ENCODE measurements at places on chromosomes 16 and 17.

GRCh38 chr17:15039366-15039765 is 225.8 kb downstream of the PMP22 start:
- no peaks in the 10 kb centered on the region for H3K36me3 ChIP-seq
- H3K4me1 ChIP-seq, result no peaks in the 10 kb centered on the region
- no peak overlapping the region for H3K27ac ChIP-seq
- no peak for DNase-seq
- peaks cover 5% of the 10 kb centered on the region for H3K27me3 ChIP-seq
- H3K4me3 ChIP-seq, result no peak overlapping the region

- no peak for DNase-seq
- H3K27ac ChIP-seq, result no peak overlapping the region
- peak overlapping the region; percentile 45 for H3K4me3 ChIP-seq
- H3K27me3 ChIP-seq, result peaks cover 97% of the 10 kb centered on the region
Measured at GRCh38 chr17:39599004-39599664, 8.6 kb downstream of the NEUROD2 start.

DNA sequence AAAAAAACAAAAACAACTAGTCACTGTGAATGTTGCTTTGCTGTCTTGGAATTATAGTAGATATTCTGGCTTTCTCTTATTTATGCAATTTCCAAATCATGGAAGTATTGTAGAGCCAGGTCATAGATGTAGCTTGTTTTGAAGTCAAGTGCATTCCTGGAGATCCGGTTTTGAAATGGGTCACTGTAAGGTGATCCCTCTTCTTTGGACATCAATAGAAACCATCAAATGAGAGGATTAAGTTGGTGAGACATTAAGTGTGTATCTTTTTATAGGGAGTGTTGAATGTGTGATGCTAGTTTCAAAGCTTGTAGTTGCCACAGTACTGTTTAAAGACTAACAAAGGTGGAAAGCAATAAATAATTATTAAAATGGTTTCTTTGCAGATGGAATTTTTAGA is 4.5 kb downstream of the PRKAR1A start:
- H3K4me3 ChIP-seq, result no peak overlapping the region
- no peaks in the 10 kb centered on the region for H3K27me3 ChIP-seq
- H3K36me3 ChIP-seq, result peaks cover 50% of the 10 kb centered on the region
- H3K4me1 ChIP-seq, result peaks cover 58% of the 10 kb centered on the region
- no peak overlapping the region for H3K27ac ChIP-seq

- no peaks in the 10 kb centered on the region for H3K27me3 ChIP-seq
- peak; percentile 6 for DNase-seq
- H3K27ac ChIP-seq, result peak overlapping the region; percentile 100
- H3K4me3 ChIP-seq, result peak overlapping the region; percentile 92
- peaks cover 20% of the 10 kb centered on the region for H3K36me3 ChIP-seq
Measured at GRCh38 chr16:56451753-56452689, 667 bp downstream of the OGFOD1 start.

DNA sequence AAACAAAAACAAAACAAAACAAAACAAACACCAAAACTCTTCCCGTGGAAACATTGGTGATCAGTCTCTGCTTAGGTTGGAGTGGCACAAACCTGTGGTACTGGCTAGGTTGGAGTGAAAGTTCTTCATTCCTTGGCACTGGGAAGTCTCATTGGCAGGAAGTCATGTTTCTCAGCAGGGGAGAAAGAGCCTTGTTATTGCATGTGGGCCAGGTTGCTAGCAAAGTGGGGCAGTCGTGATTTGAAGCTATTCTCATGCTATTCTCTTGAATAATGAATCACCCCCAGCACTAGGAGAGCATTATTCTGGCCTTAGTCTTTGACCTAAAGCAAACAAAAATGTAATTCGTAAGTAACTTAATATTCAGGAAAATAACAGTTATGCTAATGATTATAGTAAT is 24.3 kb upstream of the B4GALNT2 start:
- no peak for DNase-seq
- H3K27ac ChIP-seq, result no peak overlapping the region
- H3K4me3 ChIP-seq, result no peak overlapping the region
- no peaks in the 10 kb centered on the region for H3K4me1 ChIP-seq
- peaks cover 9% of the 10 kb centered on the region for H3K27me3 ChIP-seq

DNA sequence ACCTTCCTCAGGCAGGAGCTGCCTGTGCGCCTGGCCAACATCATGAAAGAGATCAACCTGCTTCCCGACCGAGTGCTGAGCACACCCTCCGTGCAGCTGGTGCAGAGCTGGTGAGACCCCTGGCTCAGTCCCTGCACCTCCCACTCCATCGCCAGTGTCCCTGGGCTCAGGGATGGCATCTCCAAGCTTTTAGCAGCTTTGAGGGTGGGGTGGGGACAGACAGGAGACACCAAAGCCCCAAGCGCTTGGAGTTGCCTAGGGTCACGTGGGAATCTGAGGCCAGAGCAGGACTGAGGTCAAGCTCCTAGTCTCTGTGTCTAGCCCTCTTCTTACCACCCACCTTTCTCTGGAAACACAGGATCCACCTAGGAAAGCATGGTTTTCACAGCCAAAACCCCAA is 2.3 kb downstream of the PDK2 start:
- H3K27me3 ChIP-seq, result no peaks in the 10 kb centered on the region
- H3K27ac ChIP-seq, result no peak overlapping the region
- H3K4me1 ChIP-seq, result peaks cover 26% of the 10 kb centered on the region
- no peak for DNase-seq
- no peak overlapping the region for H3K4me3 ChIP-seq

DNA sequence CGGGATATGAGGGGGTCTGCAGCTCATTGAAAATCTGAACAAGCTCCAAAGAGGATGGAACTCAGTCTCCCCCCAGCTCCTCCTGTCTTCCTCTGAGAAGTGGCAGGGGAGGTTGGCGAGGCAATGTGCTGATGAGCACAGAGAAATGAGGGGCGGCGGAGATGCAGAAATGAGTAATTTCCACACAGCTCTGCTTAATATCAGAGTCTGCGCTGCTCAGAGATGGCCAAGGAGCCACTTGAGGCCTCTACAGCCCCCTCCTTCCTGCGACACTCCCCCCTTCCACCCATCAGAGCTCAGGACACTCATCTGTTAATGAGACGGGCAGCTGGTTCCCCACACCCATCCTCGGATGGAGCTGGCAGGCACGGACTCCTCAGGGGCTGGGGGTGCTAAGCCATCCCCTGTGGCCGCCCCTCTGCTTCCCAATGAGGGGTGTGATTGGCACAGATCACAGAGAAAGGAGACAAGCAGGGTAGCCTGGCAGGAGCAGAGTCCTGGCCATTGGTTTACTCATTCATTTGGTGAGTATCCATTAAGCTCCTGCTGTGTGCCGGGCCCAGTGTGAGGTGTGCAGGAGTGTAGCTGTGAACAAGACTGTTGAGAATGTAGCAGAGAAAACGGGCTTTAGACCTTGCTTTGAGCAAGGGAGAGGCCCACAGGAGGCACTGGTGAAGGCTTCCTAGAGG is 12.7 kb upstream of the CRHR1 start:
- no peak overlapping the region for H3K4me3 ChIP-seq
- H3K27ac ChIP-seq, result no peak overlapping the region
- no peaks in the 10 kb centered on the region for H3K4me1 ChIP-seq
- no peaks in the 10 kb centered on the region for H3K36me3 ChIP-seq
- peaks cover 75% of the 10 kb centered on the region for H3K27me3 ChIP-seq

DNA sequence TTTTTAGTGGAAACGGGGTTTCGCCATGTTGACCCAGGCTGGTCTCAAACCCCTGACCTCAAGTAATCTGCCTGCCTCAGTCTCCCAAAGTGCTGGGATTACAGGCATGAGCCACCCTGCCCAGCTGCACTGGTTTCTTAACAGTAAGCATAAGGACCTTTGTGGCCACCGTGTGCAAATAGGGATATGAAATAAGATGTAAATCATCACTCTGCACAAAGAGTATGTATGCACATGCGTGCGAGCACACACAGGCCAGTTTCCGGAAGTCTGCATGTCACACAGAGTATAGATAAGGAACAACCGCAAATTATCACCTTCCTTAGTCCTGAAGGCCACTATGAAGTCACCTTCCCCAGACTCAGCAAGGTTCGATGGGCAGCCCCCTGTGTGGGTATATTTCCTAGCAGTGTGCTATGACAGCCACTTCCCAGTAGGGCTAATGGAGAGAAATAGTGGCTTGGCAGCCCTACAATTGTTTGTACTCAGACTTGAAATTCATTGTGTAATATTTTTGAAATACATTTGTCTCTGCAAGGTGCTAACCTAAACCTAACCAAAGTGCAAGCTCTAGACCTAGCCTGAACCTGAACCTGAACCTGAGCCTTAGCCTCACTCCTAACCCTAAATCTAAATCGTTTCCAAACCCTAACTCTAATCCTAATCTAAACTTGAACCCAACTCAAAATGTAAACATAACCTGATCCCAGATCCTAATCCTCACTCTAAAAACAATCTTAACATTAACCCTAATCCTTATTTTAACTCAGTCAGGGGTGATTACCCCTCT is 48.4 kb upstream of the SKAP1 start:
- H3K4me1 ChIP-seq, result peaks cover 30% of the 10 kb centered on the region
- no peaks in the 10 kb centered on the region for H3K36me3 ChIP-seq
- no peak overlapping the region for H3K4me3 ChIP-seq
- H3K27ac ChIP-seq, result no peak overlapping the region

DNA sequence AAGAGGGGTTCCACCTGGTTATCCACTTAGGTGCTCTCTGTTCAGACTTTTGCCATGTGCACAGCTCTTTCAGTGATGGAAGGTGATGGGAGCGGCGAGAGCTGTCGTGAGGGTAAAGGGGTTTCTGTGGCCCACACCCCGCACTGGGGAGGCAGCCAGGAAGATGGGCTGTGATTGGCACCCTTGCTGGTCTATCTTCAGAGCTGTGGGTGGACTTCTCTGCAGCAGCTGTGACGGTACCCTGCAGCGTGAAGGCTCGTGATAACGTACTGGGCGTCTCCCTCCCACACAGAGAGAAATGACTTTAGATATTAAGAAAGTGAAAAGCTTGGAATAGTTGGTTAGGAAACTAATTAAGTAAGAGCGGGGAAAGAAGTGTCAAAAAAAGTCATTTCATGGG is 45.8 kb downstream of the MPRIP start:
- no peaks in the 10 kb centered on the region for H3K36me3 ChIP-seq
- no peak for DNase-seq
- H3K4me1 ChIP-seq, result peaks cover 30% of the 10 kb centered on the region

GRCh38 chr16:65306722-65307121 is 184.9 kb upstream of the CDH11 start:
- no peak overlapping the region for H3K4me3 ChIP-seq
- no peaks in the 10 kb centered on the region for H3K27me3 ChIP-seq
- no peak for DNase-seq
- no peaks in the 10 kb centered on the region for H3K36me3 ChIP-seq
- no peaks in the 10 kb centered on the region for H3K4me1 ChIP-seq

- no peak overlapping the region for H3K4me3 ChIP-seq
- H3K36me3 ChIP-seq, result peaks cover 3% of the 10 kb centered on the region
- H3K4me1 ChIP-seq, result peaks cover 40% of the 10 kb centered on the region
- no peak overlapping the region for H3K27ac ChIP-seq
- no peaks in the 10 kb centered on the region for H3K27me3 ChIP-seq
Measured at GRCh38 chr16:11692171-11692570, 23.9 kb downstream of the SNN start.

DNA sequence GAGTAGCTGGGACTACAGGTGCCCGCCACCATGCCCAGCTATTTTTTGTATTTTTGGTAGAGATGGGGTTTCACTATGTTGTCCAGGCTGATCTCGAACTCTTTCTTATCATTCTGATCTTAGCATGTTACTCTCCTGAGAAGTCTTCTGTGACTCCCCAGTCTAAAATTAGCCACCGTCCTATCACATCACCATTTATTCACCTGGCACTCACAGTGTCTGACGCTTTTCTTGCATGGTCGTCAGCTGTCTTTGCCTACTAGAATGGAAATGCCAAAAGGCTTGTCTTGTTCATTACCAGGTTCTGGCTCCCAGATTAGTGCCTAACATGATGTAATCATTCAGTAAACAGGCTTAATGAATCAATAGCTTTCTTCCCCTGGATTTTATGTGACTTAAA is 23.8 kb downstream of the TOM1L1 start:
- DNase-seq, result no peak
- H3K27me3 ChIP-seq, result peaks cover 6% of the 10 kb centered on the region
- no peaks in the 10 kb centered on the region for H3K36me3 ChIP-seq
- no peaks in the 10 kb centered on the region for H3K4me1 ChIP-seq

DNA sequence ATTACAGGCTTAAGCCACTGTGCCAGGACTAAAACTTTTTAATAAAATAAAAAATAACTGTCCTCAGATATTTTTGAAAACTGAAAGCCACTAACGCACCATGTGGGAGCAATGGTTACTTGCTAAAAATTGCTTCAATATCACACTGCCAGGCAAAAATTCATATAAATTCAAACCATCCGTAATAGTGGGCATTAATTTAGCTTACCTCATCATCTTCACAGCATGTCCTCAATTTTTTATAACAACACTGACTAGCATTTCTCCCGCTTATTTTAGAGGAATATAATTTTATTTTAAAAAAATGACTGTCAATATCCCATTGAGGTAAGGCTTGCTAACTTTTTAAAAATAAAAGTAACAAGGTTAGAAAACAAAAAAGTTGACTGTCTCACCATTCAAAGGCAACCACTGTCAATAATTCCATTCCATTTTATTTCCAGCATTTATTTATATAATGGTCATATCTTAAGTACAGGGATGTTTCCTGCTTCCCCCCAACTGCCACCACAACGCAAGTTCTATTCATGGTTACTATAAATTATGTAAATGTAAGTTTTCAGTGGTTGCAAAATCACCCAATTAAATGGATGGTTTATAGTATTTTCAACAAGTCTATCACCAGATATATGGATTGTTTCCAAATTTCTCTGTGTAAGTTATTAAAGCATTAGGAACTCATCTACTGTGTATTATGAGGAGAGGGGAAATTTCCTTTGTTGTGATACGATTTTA is 25.4 kb downstream of the GSPT1 start:
- peaks cover 32% of the 10 kb centered on the region for H3K36me3 ChIP-seq
- H3K4me1 ChIP-seq, result no peaks in the 10 kb centered on the region
- no peak overlapping the region for H3K4me3 ChIP-seq
- no peak overlapping the region for H3K27ac ChIP-seq
- no peak for DNase-seq

DNA sequence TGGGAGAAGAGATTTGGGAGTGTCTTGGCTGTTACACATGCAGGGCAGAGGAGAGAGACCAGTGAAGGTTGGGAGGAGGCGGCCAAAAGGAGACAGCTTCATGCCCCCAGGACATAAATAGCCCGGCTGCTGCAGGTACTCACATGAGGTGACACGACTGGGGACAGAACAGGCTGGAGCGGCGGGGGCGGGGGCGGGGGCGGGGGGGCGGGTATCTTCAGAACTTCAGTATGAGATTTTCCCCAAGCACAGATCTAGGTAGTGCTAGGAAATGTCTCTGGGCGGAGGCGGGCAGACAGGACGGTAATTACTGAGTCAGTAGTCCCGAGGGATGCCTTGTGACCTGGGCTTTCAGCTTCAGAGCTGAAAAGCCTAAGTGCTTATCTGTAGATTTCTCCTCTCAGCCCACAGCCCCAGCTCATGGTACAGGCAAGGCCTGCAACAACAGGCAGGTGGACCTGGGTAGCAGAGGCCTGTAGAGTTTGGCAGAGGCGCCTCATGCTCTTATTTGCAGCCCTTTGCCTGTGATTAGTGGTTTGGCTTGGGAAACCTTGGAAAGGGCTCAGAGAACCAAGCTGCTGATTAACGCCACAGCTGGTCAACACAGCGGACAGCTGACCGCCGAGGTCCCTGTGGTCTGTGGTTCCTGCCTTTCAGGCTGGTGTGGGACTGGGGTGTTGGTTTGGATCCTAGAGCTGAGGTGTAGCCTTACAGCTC is 24.5 kb downstream of the UNK start:
- no peaks in the 10 kb centered on the region for H3K27me3 ChIP-seq
- no peak overlapping the region for H3K4me3 ChIP-seq
- no peaks in the 10 kb centered on the region for H3K36me3 ChIP-seq
- H3K27ac ChIP-seq, result peak overlapping the region; percentile 26
- H3K4me1 ChIP-seq, result peaks cover 8% of the 10 kb centered on the region
- no peak for DNase-seq

- no peaks in the 10 kb centered on the region for H3K27me3 ChIP-seq
- no peak overlapping the region for H3K27ac ChIP-seq
- H3K36me3 ChIP-seq, result peaks cover 15% of the 10 kb centered on the region
- no peak for DNase-seq
- H3K4me1 ChIP-seq, result no peaks in the 10 kb centered on the region
Measured at GRCh38 chr17:8479431-8479947, 43.8 kb downstream of the NDEL1 start.
